Forelimb muscle (tissue), 1 donor: ENCODE measurements at places on chromosomes 5 and 9. TPM values are rescaled to one million over a fixed set of nuclear protein-coding genes. Genes with fewer than 3 reads are reported as not detected.

Gene PIGO
- polyA plus RNA-seq, result 11.2 TPM

Gene PCAT7
- polyA plus RNA-seq, result 7.9 TPM

GRCh38 chr9:118423021-118423420, 718.8 kb downstream of the TLR4 start:
- no peak for DNase-seq

- DNase-seq, result no peak
Observed at GRCh38 chr5:73318308-73318719, 130.3 kb downstream of the FOXD1 start.
